Hematopoietic multipotent progenitor cell treated with erythropoietin and hydrocortisone succinate and interleukin-3 and kit ligand, for 4 days (in vitro differentiated cells): ENCODE measurements at places on chromosomes 6 and 20.

GRCh38 chr6:136635615-136636014 lies 85.4 kb upstream of the MAP7 start:
- no peak for DNase-seq

GRCh38 chr20:5674176-5674660 lies 76.0 kb upstream of the SHLD1 start:
- peak; percentile 89 for DNase-seq

- DNase-seq: no peak
Measured at GRCh38 chr6:72260489-72260888, 361.4 kb upstream of the KCNQ5 start.

DNA sequence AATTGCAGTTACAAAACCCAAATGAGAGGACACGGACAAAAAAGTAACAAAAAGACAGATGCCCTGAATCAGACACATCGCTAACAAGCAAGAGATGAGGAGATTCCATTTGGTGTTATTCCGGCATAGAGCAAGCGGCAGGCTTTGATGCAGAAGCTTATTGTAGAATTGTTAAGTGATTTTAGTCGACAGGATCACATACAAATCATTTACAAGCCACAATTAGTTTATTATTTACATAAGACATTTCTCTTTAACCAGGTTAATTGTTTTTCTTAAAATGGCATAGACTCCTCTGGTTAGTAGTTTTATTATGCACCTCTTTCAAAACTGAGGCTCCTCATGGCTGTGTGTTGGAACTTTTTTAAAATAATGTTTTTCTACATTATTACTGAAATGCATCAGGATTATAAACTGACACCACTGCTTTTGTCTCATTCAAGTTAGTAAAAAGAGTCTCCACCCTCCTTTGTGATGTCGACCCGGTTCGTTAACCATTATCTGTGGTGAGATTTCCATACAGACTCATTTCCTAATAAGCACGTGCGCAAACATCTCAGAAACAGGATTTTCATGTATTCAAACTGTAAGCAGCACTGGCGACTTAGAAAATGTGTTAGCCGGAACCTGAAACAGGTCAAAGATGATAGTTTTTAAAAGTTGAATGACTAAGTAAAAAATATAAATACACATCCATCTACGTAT lies 119.8 kb downstream of the COL12A1 start:
- no peak for DNase-seq
